Tibial nerve (tissue), 4 donors: ENCODE measurements at places on chromosomes 2 and 18. TPM values are rescaled to one million over a fixed set of nuclear protein-coding genes. Genes with fewer than 3 reads are reported as not detected.

DNA sequence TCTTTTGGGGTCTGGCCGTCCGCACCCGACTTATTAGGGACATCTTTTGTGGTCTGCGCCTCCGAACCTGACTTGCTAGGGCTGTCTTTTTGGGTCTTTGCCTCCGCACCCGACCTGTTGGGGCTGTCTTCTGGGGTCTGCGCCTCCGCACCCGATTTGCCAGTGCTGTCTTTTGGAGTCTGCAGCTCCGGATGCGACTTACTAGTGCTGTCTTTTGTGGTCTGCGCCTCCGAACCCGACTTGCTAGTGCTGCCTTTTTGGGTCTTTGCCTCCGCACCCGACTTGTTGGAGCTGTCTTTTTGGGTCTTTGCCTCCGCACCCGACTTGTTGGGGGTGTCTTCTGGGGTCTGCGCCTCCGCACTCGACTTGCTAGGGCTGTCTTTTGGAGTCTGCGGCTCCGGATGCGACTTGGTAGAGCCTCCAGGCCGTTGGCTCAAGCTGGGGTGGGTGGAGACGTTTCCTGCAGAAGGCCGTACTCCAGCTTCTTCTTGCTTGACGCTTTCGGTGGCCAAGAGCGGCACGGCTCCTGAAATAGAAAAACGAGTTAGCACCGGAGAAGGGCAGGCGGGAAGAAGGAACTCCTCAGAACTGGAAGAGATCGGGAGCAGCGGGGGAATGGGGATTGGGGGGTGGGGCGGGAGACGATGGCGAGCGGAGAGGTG is 498 bp downstream of the TGOLN2 start:
- H3K27ac ChIP-seq = peak overlapping the region; percentile 94
- peak; percentile 30 for DNase-seq

- DNase-seq = no peak
- H3K4me1 ChIP-seq = no peaks in the 10 kb centered on the region
- no peak overlapping the region for H3K27ac ChIP-seq
- H3K27me3 ChIP-seq = no peaks in the 10 kb centered on the region
- no peaks in the 10 kb centered on the region for H3K36me3 ChIP-seq
These were observed 137.8 kb downstream of the PRKCE start for GRCh38 chr2:45789317-45789716.

DNA sequence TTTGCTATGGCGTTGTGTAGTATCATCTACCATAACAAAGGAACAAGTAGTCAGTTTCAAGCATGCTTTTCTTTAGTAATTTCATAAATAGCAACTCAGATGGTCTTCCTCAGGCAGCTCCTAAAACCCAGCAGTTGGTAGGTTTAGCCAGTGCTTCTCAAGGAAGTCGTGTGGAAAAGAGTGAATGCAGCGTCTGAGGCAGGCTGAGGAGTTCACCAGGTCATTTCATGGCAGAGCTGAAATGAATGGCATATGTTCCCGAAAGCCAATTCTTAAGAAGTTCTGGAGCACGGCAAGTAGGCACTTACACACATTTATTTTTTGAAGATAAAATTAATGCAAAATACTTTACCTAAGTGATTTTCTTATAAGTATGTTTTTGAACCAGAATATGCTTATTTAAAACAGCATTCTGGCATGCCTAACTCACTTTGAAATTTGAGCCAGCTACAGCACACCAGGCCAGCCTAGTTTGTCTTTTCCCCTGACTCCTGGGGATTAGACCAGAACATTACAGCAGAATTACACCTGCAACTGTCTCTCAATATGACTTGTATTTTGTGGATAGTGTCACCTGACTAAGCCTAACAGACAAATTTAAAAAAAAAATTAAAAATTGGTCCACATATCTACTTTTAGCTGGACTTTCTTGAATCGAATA is 62.2 kb downstream of the OSBPL6 start:
- no peak overlapping the region for H3K4me3 ChIP-seq
- H3K27me3 ChIP-seq = no peaks in the 10 kb centered on the region
- DNase-seq = no peak
- no peaks in the 10 kb centered on the region for H3K36me3 ChIP-seq
- H3K27ac ChIP-seq = no peak overlapping the region

DNA sequence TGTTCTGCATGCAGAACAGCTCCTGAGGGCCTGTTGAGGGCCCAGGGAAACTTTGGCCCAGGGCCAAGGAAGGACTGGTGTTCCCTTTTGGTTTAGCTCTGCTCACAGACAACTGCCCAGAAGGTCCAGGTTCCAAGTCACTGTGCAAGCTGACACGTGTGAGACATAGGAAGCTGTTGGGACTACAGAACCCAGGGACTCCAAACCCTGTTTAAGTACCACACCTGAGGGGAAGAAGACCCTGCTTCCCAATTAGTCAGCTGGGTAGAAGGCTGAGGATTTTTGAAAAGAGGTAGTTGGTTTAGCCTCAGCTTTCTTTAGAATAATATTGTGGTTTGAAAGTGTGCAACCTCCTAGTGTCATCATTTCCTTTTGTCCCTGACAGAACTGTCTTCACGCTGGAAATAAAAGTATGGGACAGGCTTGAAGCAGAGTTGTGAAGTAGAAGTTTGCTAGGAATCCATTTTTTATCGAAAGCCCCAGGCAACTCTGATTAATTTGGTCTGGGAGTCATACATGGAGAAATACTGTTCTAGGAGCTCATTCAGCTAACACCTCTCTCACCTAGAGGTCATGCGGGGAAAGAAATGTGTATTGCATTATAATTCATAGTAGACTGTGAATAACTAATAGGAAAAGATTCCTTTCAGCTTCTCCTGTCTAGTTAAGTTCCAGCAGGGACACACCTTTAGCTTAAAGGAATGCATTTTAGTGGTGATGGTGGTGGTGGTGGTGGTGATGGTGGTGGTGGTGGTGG is 19.9 kb upstream of the IL1RL1 start:
- no peaks in the 10 kb centered on the region for H3K27me3 ChIP-seq
- peak; percentile 22 for DNase-seq
- no peaks in the 10 kb centered on the region for H3K4me1 ChIP-seq
- no peak overlapping the region for H3K4me3 ChIP-seq
- no peak overlapping the region for H3K27ac ChIP-seq
- no peaks in the 10 kb centered on the region for H3K36me3 ChIP-seq

GRCh38 chr2:215601990-215602721 is 166.3 kb upstream of the FN1 start:
- no peak overlapping the region for H3K4me3 ChIP-seq
- no peaks in the 10 kb centered on the region for H3K4me1 ChIP-seq
- no peaks in the 10 kb centered on the region for H3K36me3 ChIP-seq
- no peaks in the 10 kb centered on the region for H3K27me3 ChIP-seq
- no peak overlapping the region for H3K27ac ChIP-seq
- no peak for DNase-seq

DNA sequence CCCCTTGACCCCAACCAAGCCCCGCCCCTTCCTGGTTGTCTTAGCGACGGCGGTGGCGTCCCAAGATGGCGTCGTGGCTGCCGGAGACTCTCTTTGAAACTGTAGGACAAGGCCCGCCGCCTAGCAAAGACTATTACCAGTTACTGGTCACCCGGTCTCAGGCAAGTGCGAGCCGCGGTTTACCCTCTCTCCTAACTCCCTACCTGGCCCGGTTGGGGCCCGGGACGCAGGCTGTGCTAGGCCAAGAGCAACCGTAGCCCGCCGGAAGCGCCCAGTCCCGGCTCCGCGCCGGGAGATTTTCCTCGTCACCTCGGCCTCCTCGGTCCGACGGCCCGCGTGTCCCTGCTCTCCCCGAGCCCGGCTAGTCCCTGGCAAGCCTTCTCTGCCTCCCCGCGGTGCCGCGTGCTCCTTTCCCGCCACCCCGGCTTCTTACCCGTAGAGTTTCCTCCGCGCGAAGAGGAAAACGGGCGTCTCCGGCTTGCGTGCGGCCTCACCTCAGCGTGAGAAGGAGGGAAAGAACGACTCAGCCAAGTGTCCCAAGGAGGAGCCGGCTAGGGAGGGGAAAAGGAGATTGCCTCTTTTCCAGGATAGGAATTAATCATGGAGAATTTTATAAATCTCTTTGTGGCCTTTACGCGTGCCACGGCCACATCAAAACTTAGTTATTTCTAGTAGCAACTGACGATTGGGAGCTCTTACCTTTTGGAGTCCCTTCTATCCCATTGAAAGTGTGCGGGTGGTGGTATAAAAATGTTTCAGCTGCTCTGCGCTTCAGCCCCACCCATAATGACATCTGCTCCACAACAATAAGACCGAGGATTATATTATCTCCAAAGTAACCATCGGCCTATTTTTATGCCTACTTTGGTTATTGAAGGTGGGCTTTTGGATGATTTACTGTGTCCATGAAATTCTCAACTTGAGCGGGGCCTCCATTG is at the start of gene FBXO36:
Gene FBXO36 (plus strand): TSS at position 55 of the 938 bp plus-strand sequence. CDS start 11 bp downstream, at position 66.
- H3K4me3 ChIP-seq = peak within 1 kb of the TSS; percentile 95
- peaks cover 4% of the 10 kb centered on the region for H3K36me3 ChIP-seq
- no peaks in the 10 kb centered on the region for H3K27me3 ChIP-seq

DNA sequence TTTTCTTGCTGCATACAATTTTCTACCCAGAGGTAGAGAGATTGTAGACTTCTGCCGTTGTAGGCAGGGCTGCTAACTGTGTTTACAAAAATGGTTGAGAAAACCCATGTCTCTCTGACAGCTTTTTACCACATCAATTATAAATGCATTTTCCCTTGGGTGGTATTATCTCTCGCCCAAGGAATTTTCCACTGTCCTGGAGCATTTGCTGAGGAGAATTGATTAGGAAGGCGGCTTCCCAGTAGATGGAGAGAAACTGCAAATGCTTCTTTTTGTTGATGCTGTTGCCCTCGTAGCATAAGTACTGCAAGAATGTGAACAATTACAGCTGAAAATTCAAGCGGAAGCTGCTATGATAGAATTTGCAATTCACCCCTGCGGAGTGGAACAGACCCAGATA is 1007.7 kb upstream of the KLHL29 start:
- DNase-seq = no peak
- H3K4me3 ChIP-seq = no peak overlapping the region
- H3K4me1 ChIP-seq = no peaks in the 10 kb centered on the region

DNA sequence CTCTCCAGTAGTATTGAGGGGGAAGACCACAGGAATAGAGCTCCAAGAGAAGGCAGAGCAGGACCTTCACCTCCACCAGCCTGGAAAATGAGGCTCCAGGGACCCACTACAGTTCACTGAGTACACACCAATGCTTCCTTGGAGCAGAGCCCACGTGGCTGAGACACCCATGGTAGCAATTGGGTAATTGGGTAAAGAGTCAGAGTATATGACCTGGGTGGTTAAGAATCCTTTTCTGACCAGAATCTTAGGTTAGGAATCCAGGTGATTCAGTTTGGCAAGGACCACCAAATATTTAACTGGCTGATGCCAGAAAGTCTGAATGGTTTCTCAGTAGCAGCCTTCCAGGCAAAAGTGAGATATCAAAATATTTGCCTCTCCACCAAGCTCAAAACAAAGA is 107.7 kb downstream of the MDH1 start:
- no peaks in the 10 kb centered on the region for H3K4me1 ChIP-seq
- no peak for DNase-seq
- no peak overlapping the region for H3K27ac ChIP-seq
- H3K4me3 ChIP-seq = no peak overlapping the region
- no peaks in the 10 kb centered on the region for H3K36me3 ChIP-seq

DNA sequence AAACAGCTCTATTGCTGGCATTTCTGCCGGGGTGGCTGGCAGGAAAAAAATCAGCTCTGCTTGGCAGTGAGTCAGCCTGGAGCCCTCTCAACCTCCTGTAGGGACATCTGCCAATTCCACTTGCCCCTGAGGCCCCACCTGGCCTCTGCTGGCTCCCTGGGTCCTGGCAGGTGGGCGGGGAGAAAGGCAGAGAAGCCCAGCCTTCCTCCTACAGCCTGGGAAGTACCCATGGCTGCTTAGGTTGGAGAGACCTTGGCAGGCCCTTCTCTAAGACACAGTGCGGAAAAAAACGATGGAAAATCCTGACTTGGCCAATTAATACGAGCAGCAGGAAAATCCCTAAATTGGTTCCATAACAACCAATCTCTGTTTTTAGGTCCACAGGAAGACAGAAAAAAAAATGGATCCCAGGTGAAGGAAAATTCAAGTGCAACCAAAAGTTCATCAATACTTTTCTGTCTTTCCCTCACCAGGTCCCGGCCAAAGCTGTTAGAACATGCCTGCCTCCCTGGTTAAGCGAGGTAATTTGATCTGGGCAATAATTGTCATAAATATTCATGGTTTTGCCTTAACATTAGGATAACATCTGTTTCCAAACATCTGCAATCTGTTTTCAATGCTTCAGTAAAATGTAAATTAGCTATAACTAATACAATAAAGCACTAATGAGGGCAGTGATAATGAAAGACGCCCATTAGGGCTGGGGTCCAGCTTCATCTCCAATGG is 245.9 kb downstream of the TFCP2L1 start:
- no peaks in the 10 kb centered on the region for H3K4me1 ChIP-seq
- H3K36me3 ChIP-seq = no peaks in the 10 kb centered on the region
- H3K4me3 ChIP-seq = no peak overlapping the region
- H3K27ac ChIP-seq = no peak overlapping the region
- DNase-seq = no peak

DNA sequence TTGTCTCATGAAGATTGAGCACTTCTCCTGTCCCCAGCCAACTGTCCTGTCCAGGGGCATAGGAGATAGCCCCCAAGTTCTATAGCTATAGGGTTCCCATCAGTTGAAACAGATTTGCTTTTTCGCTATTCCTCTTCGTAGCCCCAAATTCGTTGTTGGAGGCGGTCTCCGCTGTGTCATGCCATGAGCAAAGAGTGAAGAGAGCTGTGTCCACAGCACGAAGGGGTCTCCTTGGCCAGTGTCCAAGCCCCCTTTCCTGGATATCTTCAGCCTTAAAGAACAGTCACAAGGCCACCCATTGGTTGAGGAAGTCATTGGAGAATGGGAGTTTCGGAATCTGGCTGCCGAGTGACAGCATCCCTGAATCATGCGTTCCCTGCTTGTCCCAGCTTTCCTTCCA is 21.0 kb downstream of the IGFBP5 start:
- H3K4me3 ChIP-seq = no peak overlapping the region
- no peak overlapping the region for H3K27ac ChIP-seq
- H3K4me1 ChIP-seq = no peaks in the 10 kb centered on the region

DNA sequence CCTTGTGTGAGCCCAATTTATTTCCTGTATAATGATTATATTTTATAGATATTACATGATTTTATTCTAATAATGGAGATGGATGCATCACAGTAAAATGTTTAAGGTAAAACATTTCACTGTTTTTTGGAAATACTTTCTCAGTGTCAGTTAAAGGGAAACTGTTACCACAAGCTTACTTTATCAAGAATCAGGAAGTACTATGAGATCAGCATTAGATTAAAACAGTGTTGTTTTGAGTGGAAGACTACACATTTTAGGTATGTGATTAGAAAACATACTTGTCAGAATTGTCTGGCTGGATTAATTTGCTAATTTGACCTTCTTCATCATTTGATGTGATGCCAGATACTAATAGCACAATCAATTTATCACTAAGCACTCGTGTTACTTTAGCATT is at the start of gene HRH4:
Gene HRH4 (plus strand): TSS at position 250 of the 400 bp plus-strand sequence. CDS start 92 bp downstream, at position 342.
- no peaks in the 10 kb centered on the region for H3K36me3 ChIP-seq
- no peak for DNase-seq
- no peak within 1 kb of the TSS for H3K4me3 ChIP-seq
- H3K27ac ChIP-seq = no peak within 1 kb of the TSS
- H3K4me1 ChIP-seq = no peaks in the 10 kb centered on the region

Gene SCN3A
- 4.2 TPM for total RNA-seq

Gene TSPYL6
- total RNA-seq = not detected

Gene IL1F10
- total RNA-seq = not detected
